ENCODE measurements at places on chromosomes 2 and 18.

DNA sequence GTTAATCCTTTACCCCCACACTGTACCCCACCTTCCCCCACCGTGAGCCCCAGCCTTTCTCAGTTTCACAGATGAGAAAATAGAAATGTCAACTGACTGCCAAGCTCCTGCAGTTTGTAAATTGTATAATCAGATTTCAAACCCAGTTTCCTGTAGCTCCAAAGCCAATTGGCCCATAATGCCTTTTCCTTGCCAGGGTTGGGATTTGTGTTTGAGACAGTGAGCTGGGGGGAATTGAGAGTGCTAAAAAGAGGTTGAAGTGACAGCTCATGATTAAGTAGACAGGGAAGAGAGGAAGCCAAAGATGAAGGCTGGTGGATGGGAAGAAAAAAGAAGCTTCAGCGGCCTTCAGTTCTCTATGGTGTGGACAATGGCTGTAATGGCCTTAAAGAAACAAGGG lies 10.7 kb downstream of the OSBPL6 start:
- DNase-seq: no peak

DNA sequence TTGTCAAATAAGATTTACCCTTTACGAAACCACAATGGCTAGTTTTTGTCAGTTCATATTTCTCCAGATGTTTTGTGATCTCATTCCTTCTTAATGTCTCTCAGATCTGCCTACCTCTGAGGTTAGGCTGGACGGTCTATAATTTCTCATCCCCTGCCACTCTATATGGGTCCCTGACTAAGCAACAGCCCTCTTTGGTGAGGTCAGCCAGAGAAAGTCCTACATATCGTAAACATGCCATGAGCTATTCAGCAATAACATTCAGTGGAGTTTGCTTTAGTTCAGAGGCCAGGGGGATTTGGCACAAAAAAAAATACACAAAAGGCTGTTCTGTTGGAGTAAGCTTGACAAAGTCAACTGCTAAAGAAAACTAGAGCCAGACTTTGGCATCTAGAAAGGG lies 192.1 kb upstream of the NCKAP5 start:
- DNase-seq: peak; percentile 23

- peak; percentile 52 for DNase-seq
These were observed 905 bp upstream of the IAH1 start for GRCh38 chr2:9473308-9473984.

- peak; percentile 14 for DNase-seq
These were observed 99.0 kb upstream of the CHAC2 start for GRCh38 chr2:53668624-53669026.

- DNase-seq: no peak
These were observed 46.8 kb downstream of the LIPG start for GRCh38 chr18:49608366-49609255.

DNA sequence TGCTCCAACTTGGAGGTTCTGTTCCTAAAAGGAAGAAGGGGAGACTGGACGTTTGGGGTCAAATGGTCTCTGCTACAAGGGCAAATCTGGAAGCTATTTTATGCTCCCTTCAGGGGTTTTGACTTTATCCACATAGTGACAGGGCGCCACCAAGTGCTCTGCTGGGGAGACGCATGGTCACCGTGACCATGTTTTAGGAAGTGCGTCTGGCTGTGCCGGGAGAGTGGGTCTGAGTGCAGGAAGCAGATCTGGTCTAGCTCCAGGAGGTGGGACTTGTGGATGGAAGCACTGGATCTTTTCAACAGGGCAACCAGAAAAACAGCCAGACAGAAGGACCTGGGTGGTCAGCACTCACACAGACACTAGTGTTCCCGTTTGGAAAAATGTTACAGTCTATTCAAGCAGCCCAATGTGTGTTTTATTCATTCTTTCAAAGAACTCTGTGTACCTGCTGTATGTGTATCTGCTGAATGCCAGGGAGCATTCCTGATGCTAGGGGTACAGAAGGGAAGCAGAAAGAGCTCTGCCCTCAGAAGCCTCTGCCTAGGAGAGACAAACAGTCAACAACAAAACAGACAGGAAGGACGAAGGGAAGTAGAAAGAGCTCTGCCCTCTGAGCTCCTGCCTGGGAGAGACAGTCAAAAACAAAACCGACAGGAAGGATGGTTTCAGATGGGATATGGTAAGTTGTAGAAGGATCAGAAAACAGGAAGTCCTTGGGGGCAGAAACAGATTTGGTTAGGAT lies 14.3 kb downstream of the IMPA2 start:
- peak; percentile 85 for DNase-seq

GRCh38 chr2:200216310-200216709 lies 90.2 kb upstream of the SPATS2L start:
- DNase-seq: no peak

- DNase-seq: no peak
These were observed 78.6 kb upstream of the RPRM start for GRCh38 chr2:153557211-153557610.

- peak; percentile 41 for DNase-seq
These were observed 17.6 kb downstream of the CDC42EP3 start for GRCh38 chr2:37653805-37654378.

GRCh38 chr18:75393721-75394120 lies 33.8 kb downstream of the SMIM21 start:
- peak; percentile 23 for DNase-seq

- DNase-seq: peak; percentile 78
These were observed 84.6 kb downstream of the FAM210A start for GRCh38 chr18:13641551-13642439.

DNA sequence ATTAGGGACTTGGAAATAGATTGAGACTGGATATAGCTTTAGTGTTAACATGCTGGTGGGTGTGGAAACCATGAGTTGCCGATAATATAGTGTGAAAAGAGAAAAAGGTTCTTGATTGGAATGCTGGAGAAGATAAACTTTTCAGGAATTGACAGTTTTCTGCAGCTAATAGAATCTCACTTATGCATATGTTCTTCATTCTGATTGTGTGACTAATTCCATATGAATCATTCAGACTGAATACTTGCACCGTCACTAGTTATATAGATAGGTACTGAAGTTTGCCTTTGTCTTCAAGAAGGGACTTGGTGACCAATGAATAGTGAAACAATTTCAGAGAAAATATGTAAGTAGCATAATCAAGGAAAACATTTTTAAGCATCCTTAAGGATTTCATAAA lies 225.7 kb upstream of the FOSL2 start:
- no peak for DNase-seq
